ENCODE measurements at places on chromosomes 1 and 21. TPM values are rescaled to one million over a fixed set of nuclear protein-coding genes. Genes with fewer than 3 reads are reported as not detected.

OR2L13 gene
- total RNA-seq, result not detected

USH2A gene
- total RNA-seq, result 0.28 TPM

GSTM1 gene
- total RNA-seq, result 32.1 TPM

GRCh38 chr1:89754518-89754917 lies 66.3 kb upstream of the LRRC8D start:
- no peak overlapping the region for H3K4me3 ChIP-seq
- no peaks in the 10 kb centered on the region for H3K36me3 ChIP-seq
- H3K4me1 ChIP-seq, result no peaks in the 10 kb centered on the region
- no peak for DNase-seq
- no peaks in the 10 kb centered on the region for H3K27me3 ChIP-seq

DNA sequence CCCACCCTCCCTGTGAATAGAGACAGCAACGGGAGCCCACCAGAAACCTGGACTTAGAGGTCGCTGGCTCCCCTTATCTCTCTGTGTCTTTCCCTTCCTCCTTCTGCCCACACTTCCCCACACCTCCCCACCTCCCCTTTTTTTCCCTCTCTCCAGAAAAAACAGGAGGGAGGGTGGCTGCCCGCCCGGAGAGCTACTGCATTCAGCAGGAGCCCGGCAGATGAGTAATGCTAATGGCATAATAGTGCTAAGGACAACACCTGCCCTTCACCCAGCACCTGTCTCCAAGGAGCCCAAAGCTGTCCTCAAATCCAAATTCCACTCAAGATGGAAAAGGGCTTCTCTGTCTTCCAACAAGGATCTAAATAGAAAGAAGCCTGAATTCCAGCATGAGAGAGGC lies 11.4 kb upstream of the PRELP start:
- no peaks in the 10 kb centered on the region for H3K4me1 ChIP-seq
- no peak for DNase-seq
- H3K4me3 ChIP-seq, result no peak overlapping the region
- no peak overlapping the region for H3K27ac ChIP-seq
- no peaks in the 10 kb centered on the region for H3K27me3 ChIP-seq
